ENCODE measurements at places on chromosomes 6 and 20.
A peak's percentile ranks its signal among the peaks of the same experiment; 100 is the strongest.

GRCh38 chr6:105884011-105884410 lies 202.1 kb upstream of the PRDM1 start:
- DNase-seq: no peak

GRCh38 chr6:128495536-128496333 lies 24.7 kb downstream of the PTPRK start:
- no peak for DNase-seq

DNA sequence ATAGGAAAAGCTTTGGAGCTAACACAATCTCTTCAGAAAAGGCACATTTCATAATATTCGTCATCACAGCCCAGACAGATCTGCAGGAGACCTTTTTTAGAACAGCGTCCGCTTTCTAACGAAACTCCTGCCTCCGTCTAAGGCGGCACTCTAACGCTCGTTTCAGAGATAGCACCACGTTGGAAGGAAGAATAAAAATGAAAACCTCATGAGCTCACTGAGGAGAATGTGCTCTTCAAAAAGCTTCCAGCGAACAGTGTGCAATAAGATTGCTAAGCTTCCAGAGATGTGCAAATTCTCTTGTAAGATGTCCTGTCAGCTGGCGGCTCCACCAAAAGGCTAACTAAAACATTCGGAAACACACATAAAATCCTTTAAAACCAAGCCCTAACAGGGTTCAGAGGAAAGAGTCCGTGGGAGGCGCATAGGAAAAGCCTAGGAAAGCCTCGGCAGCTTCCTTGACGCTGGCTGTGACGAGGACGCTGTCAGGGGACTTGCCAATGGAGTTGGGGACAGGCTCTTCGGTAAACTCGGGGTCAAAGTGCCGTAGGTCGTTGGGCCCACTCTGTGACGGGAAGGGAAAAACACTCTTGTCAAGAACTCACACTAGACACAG lies 117.6 kb upstream of the SLC2A12 start:
- no peak for DNase-seq

DNA sequence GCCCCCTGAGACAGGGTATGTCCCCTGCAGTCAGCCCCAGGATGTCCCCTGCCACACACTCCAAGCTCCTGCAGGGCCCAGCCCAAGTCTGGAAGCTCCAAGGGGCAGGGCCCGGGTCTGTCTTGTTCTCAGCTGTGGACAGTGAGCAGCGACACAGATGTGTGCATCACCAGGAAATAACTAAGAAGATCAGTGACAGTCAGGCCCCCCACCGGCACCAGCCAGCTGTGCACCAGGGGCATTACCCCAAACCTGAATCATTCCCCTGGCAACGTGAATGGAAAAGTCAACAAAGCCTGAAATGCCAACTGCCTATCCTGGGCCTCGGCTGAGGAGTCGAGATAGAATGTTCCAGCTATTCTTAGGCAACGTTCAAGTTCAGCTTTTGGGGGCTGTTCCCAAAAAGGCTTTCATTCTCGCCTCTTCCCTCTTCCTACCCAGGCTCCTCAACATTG lies 105.0 kb downstream of the PREX1 start:
- DNase-seq: no peak

DNA sequence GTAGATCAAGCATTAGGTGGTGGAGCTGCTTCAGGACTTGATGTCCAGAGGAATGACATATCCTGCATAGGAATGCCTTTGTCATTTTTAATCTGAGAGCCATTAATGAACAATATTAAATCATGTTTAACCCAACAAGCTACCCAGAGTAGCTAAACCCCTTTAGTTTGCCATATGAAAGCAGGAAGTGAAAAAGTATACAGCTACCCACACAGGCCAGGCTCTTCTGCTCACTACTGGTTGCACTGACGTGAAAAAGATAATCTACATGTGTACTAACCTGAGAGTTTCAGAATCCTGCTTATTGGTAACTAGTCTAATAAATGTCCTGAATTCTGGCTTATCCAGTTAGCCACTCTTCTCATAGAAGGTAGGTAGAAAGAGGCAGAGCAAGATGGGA lies 19.9 kb downstream of the GLYATL3 start:
- no peak for DNase-seq

DNA sequence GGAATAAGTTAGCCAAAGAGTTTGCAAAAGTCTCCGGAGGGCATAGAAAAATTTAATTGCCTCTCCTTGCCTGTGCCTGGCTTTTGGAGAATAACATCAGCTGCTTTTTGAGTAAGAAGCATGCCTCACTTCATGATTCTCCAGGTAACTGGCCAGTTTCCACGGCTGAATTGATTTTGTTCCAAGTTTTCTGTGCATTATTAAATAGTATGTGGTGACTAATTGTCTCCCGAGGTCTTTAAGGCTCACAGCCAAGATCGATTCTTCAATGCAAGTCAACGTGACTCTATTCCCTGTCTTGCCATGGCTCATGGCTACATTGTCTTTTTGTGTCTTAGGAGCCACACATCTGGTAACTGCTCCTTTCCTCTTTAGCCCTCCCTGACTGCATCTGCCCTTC lies 54.2 kb downstream of the CNR1 start:
- no peak for DNase-seq

- DNase-seq: no peak
Measured at GRCh38 chr20:51062065-51062464, 39.2 kb upstream of the KCNG1 start.

- DNase-seq: peak; percentile 56
Measured at GRCh38 chr6:132456700-132457143, 55.4 kb upstream of the MOXD1 start.

All from GM13977 (cell line).